Activated T-helper 1 cell treated with anti-CD3 and anti-CD28 coated beads, Interleukin-2, amount 50 U/mL, for 16 hours (primary cell): ENCODE measurements at places on chromosomes 12 and 14.

GRCh38 chr12:52145228-52146088 is 46.4 kb downstream of the KRT80 start:
- no peak for DNase-seq

GRCh38 chr14:61042220-61042619 is 61.2 kb downstream of the SLC38A6 start:
- DNase-seq: no peak

GRCh38 chr14:97705976-97706375 is 908.8 kb downstream of the VRK1 start:
- no peak for DNase-seq

- no peak for DNase-seq
Measured at GRCh38 chr12:27319409-27319808, 13.2 kb upstream of the BMAL2 start.

DNA sequence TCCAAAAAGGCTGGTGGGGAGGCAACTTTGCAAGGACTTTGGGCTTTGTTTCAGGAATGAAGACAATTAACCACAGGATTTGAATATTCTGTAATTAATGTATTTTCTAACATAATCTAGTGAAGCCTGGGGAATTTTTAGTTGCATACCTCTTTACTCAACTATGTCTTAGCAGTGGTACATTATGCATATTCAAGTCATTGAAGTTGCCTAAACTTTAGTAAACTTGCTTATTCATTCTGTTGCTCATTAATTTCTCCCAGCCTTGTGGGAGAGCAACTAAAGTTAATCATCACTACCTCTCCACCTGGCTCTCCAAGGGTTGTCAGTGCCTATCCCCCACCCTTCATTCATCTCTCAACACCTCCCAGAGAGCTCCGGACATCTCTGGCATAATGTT is 54.2 kb downstream of the IFNG-AS1 start:
- no peak for DNase-seq

DNA sequence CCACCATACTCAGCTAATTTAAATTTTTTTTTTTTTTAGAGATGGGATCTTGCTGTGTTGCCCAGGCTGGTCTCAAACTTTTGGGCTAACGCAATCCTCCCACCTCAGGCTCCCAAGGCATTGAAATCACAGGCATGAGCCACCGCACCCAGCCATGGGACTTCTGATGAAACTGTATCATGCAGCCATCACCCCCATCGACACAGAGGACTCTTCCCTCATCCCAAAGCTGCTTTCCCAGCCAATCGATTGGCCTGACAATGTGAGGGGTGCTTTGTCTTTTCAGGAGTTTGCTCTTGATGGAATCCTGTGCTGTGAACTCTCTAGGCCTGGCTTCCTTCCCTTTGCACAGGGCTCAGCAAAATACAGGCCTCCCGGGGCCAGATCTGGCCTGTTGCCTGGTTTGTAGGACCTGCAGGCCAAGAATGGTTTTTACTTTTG is 59.6 kb upstream of the NCOR2 start:
- no peak for DNase-seq

GRCh38 chr12:2739832-2740641 is 54.7 kb upstream of the FKBP4 start:
- DNase-seq: no peak

DNA sequence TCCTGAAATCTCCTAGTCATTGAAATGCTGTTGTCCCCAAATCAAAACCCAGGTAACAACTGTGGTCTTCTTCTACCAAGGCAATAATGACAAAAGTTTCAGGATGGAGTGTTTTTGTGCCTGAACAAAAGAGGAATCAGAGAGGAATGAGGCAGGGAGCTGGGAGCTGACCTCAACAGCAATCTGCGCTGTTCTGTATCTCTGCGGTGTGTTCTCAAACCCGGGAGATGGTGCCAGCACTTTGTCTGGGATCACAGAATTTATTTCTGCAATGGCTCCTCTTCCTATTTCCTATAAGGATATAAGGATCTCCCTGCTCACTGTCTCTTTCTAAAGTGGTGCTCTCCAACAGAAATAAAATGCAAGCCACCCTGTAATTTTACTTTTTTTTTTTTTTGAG is 449 bp upstream of the GLT8D2 start:
- no peak for DNase-seq

- DNase-seq: no peak
Measured at GRCh38 chr12:130334937-130335336, 2.8 kb upstream of the PIWIL1 start.

DNA sequence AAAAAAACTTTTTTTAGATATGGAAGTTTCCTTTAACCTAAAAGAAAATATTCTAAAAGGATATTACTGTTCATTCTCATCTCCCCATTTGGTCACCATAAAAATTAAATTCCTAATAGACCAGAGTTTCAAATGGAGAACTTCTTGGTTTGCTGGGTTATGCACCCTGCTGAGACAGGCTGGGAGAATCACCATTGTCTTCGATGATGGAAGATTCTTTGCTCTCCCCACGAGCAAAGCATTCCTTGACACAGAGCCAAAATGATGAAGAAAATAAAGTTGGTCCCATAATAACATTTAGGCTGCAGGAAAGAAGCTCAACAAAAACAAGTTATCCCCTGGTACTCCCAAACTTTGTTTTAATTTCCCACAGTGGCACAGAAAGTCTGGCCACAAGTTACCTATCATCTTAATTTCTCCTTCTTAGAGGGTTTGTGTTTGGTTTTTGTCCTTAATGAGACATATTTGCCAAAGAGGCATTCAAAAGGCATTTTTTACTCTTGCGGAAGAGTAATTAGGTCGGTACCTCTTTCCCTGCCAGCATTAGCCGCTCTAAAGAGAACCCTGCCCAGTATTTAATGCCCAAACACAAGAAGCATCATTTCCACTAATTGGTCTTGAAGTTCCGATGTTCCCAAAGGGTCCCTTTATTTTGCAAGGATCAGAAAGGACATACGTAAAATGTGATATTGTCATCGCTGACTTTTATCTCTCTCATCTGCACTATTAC is 4.8 kb downstream of the DIO2 start:
- no peak for DNase-seq

GRCh38 chr12:20492251-20492760 is 124.0 kb downstream of the PDE3A start:
- DNase-seq: no peak

- DNase-seq: no peak
Measured at GRCh38 chr14:63737582-63738006, 9.7 kb upstream of the SGPP1 start.

DNA sequence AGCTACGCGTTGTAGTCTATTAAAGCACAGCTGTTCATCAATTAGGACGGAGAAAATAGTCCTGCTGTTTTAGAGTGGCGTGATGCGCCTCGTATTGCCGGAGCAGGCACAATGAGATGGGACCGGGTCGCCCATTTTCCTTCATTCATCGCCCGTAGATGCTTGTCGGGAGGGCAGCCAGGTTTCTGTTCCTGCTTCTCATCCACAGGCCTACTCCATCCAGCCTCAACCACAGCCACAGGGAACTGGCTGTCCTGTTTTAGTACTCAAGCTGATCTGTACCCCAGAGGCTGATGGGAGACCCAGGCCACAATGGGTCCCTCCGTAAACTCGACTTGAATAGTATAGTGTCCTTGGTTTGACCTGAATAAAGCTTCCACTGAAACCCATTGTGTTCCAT is 264.0 kb downstream of the VRK1 start:
- DNase-seq: no peak

- DNase-seq: no peak
Measured at GRCh38 chr12:102169922-102170621, 27.6 kb downstream of the PMCH start.

DNA sequence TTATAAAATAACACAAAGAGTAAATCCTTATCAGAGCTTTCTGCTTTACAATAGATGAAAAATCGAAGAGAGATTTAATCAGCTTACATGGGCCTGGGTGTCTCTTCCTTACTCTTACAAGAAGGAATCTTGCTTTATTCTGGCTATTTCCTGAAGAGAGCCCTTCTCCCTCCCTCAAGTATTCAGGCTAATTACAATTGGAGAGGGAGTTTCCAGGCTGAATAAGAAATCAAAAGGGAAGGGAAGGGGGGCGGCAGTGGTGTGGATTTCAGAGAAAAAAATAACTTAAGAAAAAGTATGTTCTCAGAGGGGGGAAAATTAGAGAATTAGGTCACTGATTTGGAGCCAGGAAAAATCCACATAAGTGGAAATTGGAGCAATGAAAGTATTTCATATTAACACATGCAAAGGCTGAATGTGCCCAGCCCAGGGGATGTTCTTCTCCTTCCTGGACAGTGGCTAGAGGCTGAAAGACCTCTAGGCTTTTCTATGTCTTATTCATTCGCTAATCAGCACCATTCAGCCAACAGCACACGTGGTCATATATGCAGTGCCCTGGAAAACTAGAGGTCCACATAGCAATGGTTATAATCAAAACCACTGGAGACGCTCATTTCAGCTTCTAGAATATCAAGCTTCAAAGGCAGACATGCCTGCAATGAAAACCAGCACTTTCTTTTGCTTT is 158.9 kb upstream of the BTG1 start:
- DNase-seq: no peak

GRCh38 chr12:76781321-76781720 is 17.4 kb downstream of the ZDHHC17 start:
- no peak for DNase-seq

DNA sequence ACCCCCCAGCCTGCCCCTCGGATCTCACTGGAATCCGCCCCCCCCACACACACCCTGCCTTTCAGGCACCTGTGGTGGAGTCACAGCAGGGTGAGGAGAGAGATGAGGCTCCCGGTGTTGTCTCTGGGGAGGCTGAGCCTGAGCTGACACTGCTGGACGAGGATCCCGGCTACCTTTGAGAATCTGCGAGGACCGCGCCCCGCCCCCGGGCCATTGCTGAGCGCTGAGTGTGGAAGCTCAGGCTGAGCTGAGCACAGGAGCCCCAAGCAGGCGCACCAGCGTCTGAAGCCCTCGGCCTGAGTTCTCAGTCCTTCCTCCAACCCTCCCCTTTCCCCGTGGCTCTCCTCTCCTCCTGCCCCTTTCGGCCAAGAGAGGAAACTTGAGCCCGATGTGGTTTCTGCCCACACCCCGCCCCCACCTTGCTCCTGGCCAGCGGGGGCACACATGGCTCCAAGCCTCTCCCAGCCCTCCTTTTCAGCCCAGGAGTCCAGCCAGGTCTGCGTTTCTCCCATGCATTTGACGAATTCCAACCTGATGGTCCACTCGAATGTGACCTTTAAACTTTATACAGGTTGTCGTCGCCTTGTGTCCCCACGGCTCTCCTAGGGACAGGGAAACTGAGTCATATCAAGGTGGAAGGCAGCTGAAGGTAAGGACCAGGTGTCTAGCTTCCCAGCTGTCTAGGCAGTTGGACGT is at the start of gene NFE2:
NFE2 (minus strand) TSS at position 284 of the 696 bp plus-strand sequence. CDS start 5,767 bp downstream, outside the sequence.
- DNase-seq: no peak

DNA sequence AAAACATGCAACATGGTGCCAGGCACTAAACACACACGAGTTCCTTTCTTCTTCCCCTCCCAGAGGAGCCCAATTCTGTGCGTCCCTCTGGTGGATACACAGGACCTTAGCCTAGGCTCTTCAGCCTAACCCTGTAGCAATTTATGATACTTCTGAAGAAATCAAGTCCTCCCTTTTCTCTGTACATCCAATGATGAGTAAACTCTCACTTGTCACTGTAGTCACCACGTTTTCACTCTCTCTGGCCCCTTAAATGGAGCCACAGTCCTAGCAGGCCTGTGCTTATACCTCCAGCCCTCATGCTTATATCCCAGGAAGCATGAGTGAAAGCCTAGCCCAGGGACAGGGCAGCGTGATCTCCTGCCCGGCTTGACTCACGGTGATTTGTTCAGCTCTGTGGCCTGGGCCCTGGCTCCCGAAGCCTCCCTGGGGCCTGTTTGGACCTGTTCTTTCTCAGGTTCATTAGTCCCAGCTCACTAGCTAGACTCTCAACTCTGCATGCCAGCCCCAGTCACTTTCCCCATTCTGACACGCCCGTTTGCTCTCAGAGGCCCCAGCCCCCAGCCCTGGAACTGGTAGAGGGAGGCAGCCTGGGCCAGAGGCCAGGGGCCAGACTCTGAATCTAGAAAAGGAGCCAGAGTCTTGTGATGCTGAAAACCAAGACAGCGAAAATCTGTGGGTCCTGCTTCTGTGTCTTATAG is 24.1 kb upstream of the PLEKHG3 start:
- no peak for DNase-seq

DNA sequence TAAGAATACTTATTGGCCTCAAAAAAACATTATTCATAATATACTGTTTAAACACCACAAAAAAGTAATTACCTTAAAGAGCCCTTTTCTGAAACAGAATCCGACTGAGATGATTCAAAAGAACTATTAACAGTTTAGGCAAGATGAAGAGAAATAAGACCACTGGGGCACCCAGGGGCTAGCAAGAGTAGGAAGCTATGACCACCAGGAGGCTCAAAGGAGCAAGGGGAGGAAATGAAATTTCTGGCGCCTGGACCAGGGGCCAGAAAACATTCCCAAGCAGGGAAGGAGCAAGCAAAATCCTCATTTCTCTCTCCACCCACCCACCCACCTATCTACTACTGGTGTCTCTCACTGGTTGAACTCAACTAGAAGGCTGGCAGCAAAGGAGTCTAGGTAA is 6.3 kb upstream of the DCAF4 start:
- no peak for DNase-seq

- DNase-seq: no peak
Measured at GRCh38 chr14:82562881-82563280, 1029.2 kb upstream of the SEL1L start.

- no peak for DNase-seq
Measured at GRCh38 chr12:101599771-101600484, 5.2 kb downstream of the MYBPC1 start.

DNA sequence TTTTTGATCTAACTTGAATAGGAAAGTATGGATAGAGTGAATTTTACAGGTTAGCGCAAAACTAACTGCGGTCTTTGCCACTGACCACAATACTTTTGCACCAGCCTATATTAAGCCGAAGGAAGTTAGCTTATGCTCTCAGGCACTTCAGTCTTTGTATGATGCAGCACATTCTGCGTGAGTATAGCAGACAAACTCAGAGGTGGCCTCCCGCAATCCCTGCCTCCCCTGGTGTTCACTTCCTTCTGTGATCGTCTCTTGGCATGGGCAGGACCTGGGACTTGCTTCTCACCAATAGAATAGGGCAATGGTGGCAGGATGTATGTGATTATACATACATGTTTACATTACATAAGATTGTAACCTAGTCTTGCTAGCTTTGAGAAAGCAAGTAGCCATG is 10.3 kb upstream of the SLC6A13 start:
- no peak for DNase-seq

GRCh38 chr12:26466726-26467125 is 271.4 kb downstream of the SSPN start:
- no peak for DNase-seq

GRCh38 chr14:95697764-95698163 is 11.5 kb downstream of the TCL1B start:
- DNase-seq: no peak

- DNase-seq: no peak
Measured at GRCh38 chr14:64773046-64773445, 68.8 kb downstream of the PLEKHG3 start.

- DNase-seq: no peak
Measured at GRCh38 chr12:116881325-116881876, at the start of gene HRK. HRK (minus strand) TSS chr12:116881441; CDS start chr12:116881307, 134 bp downstream.

- no peak for DNase-seq
Measured at GRCh38 chr12:80190001-80190400, 90.7 kb downstream of the OTOGL start.

- no peak for DNase-seq
Measured at GRCh38 chr14:97538749-97539410, 741.7 kb downstream of the VRK1 start.
